ENCODE measurements at places on chromosomes 7 and 10.

GRCh38 chr7:99739699-99740572, 4.9 kb upstream of the CYP3A7 start:
- DNase-seq: no peak

DNA sequence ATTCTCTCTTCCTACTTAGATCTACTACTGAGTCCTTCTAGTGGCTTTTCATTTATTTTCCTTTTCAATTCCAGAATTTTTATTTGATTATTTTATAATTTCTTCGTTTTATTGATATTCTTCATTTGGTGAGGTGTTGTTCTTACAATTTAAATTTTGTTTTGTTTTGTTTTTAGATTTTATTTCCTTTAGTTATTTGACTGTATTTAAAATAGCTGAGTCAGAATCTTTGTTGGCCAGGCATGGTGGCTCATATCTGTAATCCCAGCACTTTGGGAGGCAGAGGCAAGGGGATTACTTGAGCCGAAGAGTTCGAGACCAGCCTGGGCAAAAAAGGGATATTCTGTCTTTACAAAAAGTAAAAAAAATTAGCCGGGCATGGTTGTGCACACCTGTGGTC, 36.1 kb downstream of the AKAP9 start:
- no peak for DNase-seq

- DNase-seq: no peak
Measured at GRCh38 chr7:142372727-142373126, 114.9 kb upstream of the PRSS58 start.

- DNase-seq: no peak
Measured at GRCh38 chr10:8417631-8418030, 363.1 kb downstream of the GATA3 start.

DNA sequence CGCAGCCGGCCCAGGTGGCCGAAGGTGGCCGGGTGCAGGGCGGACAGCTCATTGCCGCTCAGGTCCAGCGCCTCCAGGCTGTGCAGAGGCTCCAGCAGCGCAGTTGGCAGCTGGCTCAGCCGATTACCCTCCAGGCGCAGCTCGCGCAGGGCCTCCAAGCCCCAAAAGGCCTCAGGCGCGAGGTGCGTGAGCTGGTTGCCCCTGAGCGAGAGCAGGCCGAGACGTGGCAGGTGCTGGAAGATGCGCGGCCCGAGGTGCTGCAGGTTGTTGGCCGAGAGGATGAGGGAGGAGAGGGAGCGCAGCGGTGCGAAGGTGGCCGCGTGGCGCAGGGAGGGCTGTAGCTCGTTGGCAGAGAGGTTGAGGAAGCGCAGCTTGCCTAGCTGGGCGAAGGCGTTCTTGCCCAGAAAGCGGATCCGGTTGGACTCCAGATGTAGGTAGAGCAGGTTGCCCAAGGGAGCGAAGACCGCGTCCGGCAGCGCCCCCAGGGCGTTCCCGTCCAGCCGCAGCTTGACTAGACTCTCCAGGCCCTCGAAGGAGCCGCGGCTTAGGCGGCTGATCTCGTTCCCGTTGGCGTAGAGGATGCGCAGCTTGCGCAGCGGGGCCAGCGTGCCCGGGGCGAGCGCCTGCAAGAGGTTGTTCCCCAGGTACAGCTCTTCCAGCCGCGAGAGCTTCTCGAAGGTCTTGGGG, 923 bp downstream of the TRIL start:
- DNase-seq: no peak

DNA sequence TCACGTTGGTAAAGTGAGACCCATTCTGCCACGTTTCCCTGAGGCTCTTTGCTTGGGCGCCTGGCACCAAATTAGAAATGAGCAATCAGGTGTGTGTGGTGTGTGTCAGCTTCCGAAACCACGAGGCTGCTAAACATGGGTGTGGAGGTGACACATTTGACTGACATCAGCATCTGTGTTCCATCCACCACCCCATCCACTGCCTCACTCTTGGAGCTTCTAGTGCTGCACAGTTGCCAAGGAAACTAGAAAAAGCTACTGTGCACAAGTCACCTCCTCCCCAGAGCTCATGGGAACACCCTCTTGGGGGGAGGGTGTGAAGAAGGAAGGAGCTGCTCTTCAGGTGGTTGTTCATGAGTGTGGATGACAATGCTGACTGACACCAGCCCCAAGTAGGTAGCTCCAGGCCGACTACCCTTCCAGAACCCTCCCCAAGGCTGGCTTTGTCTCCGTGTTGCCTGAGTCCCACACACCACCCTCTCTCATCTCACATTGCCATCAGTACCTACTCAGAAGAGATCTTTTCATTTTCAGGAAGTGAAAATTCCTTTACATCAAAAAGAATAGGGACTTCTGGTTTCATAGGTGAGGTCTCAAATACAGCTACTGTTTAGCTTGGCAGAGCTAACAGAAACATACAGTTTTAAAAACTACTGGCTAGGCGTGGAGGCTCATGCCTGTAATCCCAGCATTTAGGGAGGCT, 152.2 kb downstream of the TMEM178B start:
- DNase-seq: no peak

GRCh38 chr7:100079024-100079560, 2.4 kb downstream of the ZNF3 start:
- no peak for DNase-seq

GRCh38 chr10:61410353-61411070, 42.7 kb downstream of the TMEM26 start:
- DNase-seq: no peak

DNA sequence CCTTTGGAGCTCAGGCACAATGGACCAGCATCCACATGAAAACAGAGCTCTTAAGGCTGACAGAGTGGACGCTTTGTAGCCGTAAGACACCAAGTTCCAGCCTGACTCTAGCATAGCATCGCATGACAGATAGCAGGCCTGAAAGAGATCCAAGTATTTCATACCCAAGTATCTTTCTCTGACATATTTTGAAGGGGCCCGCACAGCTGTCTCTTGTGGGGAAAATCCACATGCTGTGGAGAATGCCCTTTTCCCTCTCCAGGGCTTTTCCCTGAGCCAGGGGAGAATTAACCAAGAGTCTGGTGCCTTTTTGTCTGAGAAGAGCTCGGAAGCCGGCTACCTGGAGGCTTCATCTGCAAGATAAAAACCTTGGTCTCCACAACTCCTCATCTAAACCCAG, 51.0 kb downstream of the CFAP46 start:
- DNase-seq: no peak

DNA sequence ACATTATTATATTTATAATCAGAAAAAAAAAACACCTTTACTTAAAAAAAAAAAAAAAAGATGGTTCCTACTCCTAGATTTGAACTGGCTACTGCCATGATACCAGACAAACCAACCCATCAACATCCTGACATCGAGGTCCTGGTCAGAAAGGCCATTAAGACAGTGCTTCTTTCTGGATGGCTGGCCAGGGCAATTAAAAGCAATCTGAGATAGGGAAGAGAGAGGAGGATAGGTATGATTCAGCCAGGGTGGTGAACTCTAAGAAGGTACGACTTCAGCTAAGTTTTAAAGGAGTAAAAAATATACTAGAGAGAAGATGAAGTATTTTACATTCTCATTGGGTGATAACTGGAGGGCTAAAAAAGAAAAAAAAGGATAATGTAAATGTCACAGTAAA, 139.0 kb downstream of the DOCK4 start:
- no peak for DNase-seq

- no peak for DNase-seq
Measured at GRCh38 chr10:133353202-133353959, 4.4 kb downstream of the FUOM start.

DNA sequence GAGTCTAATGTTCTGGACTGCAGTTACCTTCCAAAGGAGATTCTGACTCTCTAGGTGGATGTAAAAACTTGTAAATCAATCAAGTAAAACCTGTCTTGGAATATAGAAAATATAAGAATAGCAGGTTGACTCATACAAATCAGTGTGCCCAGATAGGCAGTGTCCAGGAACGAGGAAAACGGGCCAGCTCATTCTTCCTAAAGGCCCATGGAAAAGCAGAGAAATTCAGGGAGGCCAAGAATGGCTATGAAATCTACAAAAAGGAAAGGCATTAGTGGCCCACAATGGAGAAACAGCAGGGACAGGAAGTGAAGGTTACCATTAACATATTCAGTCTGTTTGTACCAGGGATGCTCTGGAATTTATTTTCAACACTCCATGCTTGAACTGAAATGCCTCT, 14.9 kb downstream of the GLI3 start:
- no peak for DNase-seq

DNA sequence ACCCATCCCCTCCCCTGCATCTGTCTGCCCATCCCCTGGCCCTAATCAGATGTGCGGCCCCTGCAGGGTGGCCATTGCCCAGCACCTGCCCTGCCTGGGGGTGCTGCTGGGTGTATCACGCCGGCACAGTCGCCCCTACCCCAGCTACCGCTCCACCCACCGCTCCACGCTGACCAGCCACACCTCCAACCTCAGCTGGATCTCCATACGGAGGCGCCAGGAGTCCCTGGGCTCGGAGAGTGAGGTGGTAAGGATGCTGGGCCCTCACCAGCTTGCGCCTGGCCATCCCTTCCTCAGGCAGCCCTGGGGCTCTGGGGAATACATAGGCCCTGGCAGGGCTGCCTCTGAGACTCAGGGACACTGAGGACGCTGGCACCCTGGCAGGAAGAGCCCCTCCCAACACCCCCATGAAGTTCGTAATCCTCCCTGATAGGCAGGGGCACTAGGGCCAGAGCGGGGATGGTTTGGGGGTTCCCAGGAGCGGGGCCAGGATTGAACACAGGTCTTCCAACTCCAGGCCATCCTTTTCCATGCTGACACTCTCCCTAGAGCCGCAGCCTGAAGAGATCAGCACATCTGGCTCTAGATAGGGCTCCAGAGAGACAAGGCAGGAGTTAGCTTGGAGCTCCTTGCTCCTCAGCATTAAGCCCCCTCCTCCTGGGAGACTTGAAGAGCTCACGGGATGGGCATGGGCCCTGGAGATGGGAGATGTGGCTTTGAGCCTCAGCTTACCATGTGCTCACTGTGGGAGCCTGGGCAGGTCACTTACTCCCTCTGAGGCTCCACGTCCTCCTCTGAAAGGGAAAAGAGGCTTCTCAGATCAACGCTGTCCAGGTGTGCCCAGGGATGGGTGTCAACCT, 5.9 kb upstream of the LDB3 start:
- DNase-seq: no peak

Data from NAMALWA (cell line).